Activated CD8-positive, alpha-beta T cell treated with anti-CD3 and anti-CD28 coated beads, Interleukin-2, amount 10 ng/mL, durations not matched to agents 7 days and 5 days (primary cell): ENCODE measurements at places on chromosomes 5 and 9.

DNA sequence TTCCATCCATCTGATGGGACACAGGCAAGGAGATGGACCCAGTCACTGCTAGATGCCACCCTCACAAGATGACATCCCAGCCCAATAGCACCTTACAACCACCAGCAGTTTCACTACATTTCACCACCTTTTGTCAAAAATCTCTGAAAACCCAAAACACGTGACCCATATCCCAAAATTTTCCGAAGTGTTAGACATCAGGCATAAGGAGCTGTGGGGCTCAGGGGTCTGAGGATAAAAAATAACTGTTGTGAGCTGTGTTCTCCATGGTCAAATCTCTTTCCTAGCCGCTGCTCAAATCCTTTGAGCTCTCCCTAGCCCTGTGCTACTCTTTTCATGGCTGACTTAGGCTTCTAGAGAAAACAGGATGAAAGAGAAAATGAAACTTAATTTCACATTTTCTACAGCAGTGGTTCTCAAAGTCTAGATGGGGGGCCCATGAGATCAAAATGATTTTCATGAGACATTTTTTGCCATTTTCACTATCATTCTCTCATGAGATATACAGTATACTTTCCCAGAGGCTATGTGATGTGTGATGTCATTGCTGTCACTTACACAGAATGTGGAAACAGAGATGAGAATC is 40.7 kb downstream of the TIMD4 start:
- H3K27me3 ChIP-seq = no peaks in the 10 kb centered on the region
- H3K4me3 ChIP-seq = peak overlapping the region; percentile 67
- peak; percentile 39 for DNase-seq
- peak overlapping the region; percentile 82 for H3K27ac ChIP-seq

DNA sequence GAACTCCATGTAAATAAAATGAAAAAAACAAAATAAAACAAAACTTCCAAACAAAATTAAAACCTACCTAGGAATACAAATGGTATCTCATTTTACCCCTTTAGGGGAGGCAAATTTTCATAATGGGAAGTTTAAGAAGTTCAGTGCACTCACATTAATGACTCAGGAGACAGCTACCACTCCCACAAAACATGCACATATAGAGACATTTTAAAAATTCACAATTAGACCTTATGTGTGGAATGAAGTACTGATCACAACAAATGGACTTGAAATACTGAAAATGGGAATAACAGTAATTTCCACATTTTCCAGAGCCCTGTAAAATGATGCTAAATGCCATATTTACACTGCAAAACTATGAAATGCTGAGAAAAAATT is 91.8 kb downstream of the FANCC start:
- no peaks in the 10 kb centered on the region for H3K27me3 ChIP-seq
- H3K36me3 ChIP-seq = peaks cover 8% of the 10 kb centered on the region
- H3K27ac ChIP-seq = no peak overlapping the region
- H3K4me1 ChIP-seq = peaks cover 6% of the 10 kb centered on the region
- DNase-seq = no peak

- H3K4me3 ChIP-seq = no peak overlapping the region
- H3K36me3 ChIP-seq = peaks cover under 1% of the 10 kb centered on the region
- no peak overlapping the region for H3K27ac ChIP-seq
- no peak for DNase-seq
- H3K27me3 ChIP-seq = no peaks in the 10 kb centered on the region
These were observed 1.3 kb downstream of the TEX53 start for GRCh38 chr9:114656301-114656700.

DNA sequence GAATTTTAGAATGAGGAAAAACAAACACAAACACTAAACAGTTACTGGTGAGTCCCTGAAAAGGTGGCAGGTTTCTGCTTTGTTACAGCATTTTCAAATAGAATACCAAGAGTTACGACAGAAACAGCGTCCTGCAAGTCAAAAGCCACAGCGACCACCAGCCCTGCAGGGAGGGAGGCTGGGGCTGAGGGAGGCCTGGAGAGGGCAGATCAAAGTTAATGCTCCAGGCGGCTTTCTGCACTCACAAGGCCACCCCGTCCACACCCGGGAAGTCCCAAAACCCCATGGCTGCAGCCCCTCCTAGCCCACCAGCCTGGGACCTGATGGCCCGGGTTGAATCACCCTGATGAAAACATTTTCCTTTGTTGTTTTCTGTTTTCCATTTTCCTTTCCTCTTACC is 29.3 kb downstream of the COL23A1 start:
- no peaks in the 10 kb centered on the region for H3K36me3 ChIP-seq
- H3K4me3 ChIP-seq = no peak overlapping the region
- H3K27ac ChIP-seq = no peak overlapping the region
- peaks cover 32% of the 10 kb centered on the region for H3K27me3 ChIP-seq

DNA sequence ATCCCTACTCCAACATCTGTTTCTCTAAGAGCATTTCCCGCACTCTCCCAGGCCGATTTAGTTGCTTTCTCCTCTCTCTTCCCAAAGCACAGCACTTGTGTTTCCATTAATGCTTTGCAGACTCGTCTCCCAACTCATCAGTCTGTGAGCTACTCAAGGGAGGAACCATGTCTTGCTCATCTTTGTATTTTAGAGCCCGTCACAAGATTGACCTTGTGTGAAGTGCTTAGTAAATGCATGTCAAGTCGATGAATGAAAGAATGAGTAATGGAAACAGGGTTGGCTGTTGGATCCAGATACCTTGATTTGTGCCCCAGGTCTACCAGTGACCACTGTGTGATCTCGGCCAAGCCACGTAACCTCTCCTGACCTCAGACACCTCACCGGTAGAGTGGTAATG is 99.3 kb downstream of the KLF4 start:
- no peaks in the 10 kb centered on the region for H3K27me3 ChIP-seq
- H3K27ac ChIP-seq = no peak overlapping the region
- no peak for DNase-seq
- H3K4me1 ChIP-seq = no peaks in the 10 kb centered on the region
- no peaks in the 10 kb centered on the region for H3K36me3 ChIP-seq

DNA sequence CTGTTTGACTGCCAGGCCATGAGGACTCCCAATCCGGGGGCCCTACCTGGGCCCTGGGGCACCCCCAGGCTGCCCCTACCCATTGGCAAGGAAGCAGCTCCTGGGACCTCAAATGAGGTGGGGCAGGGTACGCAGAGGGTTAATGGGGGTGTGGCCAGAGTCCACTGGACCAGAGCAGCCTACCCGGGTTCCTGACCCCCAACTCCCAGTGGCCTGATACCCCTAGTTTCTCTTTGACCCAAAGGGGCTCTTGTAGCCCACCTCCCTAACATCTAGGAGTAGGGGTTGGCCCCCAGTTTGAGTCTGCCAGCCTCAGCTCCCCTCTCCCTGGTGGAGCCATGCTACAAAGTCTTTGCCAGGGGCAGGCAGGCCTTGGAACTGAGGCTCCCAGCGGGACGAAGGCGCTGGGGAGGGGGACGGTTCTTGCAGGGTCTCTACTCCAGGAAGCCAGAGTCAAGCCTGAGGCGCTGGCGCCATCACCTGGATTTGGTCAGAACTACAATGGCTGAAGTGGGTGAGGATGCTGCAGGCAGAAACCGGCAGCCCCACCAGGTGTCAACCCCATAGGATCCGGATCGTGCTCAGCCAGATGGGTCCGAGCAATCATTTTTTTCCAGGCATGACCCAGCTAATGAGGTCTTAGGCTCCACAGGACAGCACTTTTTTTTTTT is 8.4 kb upstream of the CERCAM start:
- H3K27me3 ChIP-seq = peaks cover 52% of the 10 kb centered on the region
- no peaks in the 10 kb centered on the region for H3K36me3 ChIP-seq
- H3K4me3 ChIP-seq = no peak overlapping the region

DNA sequence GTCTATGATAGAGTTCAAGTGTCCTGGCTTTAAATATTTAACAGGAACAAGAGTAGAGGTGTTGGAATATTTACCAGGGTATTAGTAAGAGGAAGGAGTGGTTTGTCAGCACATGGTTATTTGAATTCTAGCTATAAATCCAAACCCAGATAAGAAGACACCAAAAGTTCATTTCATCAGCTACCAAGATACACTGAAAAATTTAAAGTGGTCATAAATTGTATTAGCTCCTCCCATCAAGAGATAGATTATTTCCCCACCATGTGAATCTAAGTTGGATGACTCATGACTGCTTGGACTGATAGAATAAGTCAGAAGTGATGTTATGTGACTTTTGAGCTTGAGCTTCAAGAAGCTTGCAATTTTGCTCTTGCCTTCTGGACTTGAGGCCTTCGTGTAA is 72.1 kb upstream of the GRAMD2B start:
- no peaks in the 10 kb centered on the region for H3K36me3 ChIP-seq
- DNase-seq = no peak
- peaks cover 14% of the 10 kb centered on the region for H3K4me1 ChIP-seq
- H3K27me3 ChIP-seq = peaks cover 14% of the 10 kb centered on the region

DNA sequence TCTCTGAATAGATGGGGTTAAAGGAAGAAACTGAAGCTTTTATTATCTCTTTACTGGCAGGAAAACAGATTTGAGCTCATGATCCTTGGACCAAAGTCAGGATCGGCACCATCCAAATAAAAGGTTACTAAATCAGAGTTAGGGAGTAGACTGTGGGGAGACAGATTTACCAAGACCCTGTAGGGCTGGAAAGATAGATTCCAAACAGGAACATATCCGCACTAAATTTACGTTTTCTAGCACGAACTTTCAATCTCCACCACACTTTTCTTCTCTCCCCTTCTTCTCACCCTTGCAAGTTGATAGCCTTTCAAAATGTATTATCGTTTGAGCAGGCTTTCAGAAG is 120.0 kb upstream of the HMHB1 start:
- H3K27ac ChIP-seq = no peak overlapping the region
- no peak overlapping the region for H3K4me3 ChIP-seq
- no peak for DNase-seq
- no peaks in the 10 kb centered on the region for H3K27me3 ChIP-seq
- H3K4me1 ChIP-seq = peaks cover 18% of the 10 kb centered on the region

DNA sequence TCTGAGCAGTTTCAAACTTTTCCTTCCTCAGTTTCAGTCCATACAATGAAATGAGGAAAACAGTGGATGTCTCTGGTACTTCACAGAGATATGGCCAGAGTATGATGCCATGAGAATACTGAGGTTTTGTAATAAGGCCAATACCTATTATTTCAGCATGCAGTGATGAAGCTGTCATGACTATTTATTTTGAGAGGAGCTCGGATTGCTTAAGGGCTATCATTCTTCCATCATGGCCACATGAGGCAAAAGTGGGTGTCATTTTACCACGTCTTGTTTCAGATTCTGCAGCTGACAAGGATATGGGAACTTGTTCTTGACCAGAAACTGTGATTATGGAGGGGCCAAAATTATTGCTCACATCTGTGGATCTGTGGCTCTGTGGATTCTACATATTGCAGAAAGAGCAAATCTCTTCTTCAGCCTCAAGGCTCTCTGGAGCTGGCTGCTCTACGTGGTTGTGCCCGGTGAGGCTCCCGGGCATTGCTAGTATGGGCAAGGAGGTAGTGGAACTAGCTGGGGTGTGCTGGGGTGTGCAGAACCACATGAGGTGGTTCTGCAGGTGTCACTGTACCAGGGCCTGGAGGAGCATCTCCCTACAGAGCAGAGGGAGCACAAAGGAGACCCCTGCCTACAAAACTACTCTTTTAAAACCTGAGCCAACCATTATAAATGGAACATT is 180.3 kb downstream of the SEMA6A start:
- no peak for DNase-seq
- H3K4me1 ChIP-seq = no peaks in the 10 kb centered on the region
- H3K27me3 ChIP-seq = no peaks in the 10 kb centered on the region
- no peak overlapping the region for H3K27ac ChIP-seq
- H3K4me3 ChIP-seq = no peak overlapping the region
